ENCODE measurements at places on chromosomes 6 and 20. TPM values are rescaled to one million over a fixed set of nuclear protein-coding genes. Genes with fewer than 3 reads are reported as not detected.

- peak; percentile 90 for DNase-seq
Observed at GRCh38 chr6:157981395-157982101, at the start of gene SYNJ2. SYNJ2 (plus strand) TSS chr6:157981863; CDS start chr6:157981962, 99 bp downstream.

- DNase-seq: no peak
Observed at GRCh38 chr6:75299801-75300530, 15.4 kb upstream of the TMEM30A start.

The SLA2 gene
- not detected for total RNA-seq

The HLA-B gene
- total RNA-seq: 915 TPM

GRCh38 chr20:40506537-40506939 lies 182.5 kb downstream of the MAFB start:
- DNase-seq: peak; percentile 69

- no peak for DNase-seq
Observed at GRCh38 chr6:22189946-22190345, 106.9 kb downstream of the PRL start.

- DNase-seq: no peak
Observed at GRCh38 chr20:46721476-46721875, 12.0 kb downstream of the SLC2A10 start.

- peak; percentile 13 for DNase-seq
Observed at GRCh38 chr6:89792881-89793280, 26.7 kb downstream of the MDN1 start.

The TMC2 gene
- not detected for total RNA-seq

DNA sequence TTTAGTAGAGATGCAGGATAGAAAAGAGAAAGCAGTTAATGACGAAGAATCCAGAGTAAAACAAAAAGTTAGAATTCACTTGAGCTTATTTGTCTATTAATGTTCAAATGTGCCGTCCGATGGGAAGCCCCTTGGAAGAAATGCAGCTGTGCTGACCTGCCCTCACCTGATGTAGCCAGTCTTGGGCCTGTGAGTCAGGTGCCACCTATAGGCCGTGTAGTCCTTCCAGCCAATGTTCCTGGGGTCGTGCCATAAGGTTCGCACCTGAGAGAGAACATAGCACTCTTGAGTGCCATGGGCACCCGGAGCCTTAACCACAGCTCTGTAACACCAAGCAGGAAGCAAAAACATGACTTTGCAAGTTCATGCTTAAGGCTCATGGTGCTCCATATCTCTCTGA lies 32.4 kb downstream of the THBS2 start:
- DNase-seq: no peak

- DNase-seq: no peak
Observed at GRCh38 chr6:135188718-135189117, 7.6 kb downstream of the MYB start.

GRCh38 chr6:141551318-141551717 lies 581.4 kb upstream of the GJE1 start:
- no peak for DNase-seq

DNA sequence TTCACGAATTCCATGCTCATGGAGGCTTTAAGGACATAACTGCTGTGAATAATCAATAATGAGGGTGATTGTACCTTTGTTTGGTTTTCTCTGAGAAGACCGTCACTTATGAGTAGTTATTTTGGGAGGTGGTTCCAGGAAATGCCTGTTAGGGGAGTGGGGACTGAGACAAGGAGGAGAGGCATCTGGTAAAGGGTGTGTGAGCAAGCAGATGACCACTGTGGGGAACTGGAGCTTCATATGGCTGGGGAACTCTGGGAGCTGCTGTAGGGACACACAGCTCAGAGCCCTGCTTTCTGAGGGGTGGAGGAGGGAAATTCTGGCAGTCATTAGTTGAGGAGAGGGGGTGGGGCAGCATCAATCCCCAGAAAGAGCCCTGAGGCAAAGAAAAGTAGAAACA lies 71.3 kb upstream of the TINAG start:
- no peak for DNase-seq

GRCh38 chr6:15254070-15254975 lies 8.5 kb downstream of the JARID2 start:
- DNase-seq: no peak

DNA sequence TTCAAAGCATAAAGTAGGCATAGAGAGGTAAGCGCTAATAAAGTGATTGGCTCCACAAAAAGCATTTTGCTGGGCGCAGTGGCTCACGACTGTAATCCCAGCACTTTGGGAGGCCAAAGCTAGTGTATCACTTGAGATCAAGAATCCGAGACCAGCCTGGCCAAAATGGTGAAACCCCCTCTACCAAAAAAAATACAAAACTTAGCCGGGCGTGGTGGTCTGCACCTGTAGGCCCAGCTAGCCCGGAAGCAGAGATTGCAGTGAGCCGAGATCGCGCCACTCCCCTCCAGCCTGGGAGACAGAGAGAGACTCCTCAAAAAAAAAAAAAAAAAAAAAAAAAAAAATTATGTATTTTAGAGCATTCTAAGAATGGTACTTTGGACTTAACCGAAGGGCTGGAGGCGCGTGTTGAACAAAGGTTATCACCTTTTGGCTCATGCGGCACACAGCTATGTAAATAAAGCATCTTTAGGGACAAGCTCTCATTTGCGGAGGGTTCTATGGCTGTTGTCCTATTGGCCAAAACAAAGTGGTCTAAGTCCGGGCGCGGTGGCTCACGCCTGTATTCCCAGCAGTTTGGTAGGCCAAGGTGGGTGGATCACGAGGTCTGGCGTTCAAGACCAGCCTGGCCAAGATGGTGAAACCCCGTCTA lies 17.4 kb downstream of the HFE start:
- DNase-seq: peak; percentile 43

GRCh38 chr6:52418606-52419005 lies 1.5 kb upstream of the EFHC1 start:
- DNase-seq: no peak

The MYH7B gene
- 0.64 TPM for total RNA-seq

GRCh38 chr6:45488269-45488668 lies 110.5 kb upstream of the SUPT3H start:
- DNase-seq: no peak

The RNF217 gene
- 13.4 TPM for total RNA-seq

The ULBP1 gene
- total RNA-seq: not detected

DNA sequence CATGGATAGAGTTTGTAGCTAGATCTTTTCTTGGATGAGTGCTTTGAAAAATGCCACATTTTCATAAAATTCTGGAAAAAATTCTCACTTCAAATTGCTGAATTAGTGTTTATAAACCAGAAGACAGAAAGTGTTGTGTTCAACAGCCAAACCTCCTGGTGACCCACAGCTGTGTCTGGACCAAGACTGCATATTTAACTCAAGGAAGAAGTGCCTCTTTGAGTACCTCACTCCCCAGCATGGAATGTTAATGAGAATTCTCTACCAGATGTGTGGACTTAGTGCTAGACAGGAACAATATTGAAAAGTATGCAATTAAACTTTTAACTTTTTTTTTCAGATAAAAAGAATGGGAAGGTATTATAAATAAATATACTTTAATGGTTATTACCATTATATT lies 609.3 kb downstream of the COL12A1 start:
- DNase-seq: no peak

The ETV7 gene
- 2.2 TPM for total RNA-seq

The EYA2 gene
- total RNA-seq: 14.1 TPM

The PPP1R16B gene
- 1.8 TPM for total RNA-seq

- DNase-seq: no peak
Observed at GRCh38 chr20:60232380-60232779, 274.2 kb downstream of the CDH26 start.

The PPP1R3D gene
- 7.6 TPM for total RNA-seq

The SLC22A16 gene
- total RNA-seq: not detected

- peak; percentile 72 for DNase-seq
Observed at GRCh38 chr20:38143238-38143645, 21.8 kb downstream of the TGM2 start.

- peak; percentile 42 for DNase-seq
Observed at GRCh38 chr20:47677635-47678453, 107.4 kb downstream of the SULF2 start.

DNA sequence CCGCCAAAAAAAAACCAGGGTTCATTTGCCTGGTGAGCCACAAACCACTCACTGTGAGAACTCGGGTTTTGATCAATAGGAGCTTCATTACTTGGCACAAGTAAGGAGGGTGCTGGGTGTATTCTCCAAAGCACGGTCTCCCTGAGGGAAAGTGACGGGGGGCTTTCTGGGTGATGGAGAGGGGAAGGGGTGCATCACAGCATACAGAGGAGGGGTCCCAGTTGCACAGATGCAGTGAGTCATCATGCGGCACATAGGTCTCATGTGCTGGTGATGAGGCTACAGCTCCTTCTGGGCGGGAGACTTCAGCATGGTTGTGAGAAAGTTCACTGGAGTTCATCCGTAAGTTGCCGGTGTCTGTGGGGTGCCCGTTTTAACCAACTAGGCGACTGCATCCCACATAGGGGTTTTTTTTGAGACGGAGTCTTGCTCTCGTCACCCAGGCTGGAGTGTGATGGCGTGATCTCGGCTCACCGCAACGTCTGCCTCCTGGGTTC lies 36.2 kb downstream of the SUN5 start:
- DNase-seq: no peak

DNA sequence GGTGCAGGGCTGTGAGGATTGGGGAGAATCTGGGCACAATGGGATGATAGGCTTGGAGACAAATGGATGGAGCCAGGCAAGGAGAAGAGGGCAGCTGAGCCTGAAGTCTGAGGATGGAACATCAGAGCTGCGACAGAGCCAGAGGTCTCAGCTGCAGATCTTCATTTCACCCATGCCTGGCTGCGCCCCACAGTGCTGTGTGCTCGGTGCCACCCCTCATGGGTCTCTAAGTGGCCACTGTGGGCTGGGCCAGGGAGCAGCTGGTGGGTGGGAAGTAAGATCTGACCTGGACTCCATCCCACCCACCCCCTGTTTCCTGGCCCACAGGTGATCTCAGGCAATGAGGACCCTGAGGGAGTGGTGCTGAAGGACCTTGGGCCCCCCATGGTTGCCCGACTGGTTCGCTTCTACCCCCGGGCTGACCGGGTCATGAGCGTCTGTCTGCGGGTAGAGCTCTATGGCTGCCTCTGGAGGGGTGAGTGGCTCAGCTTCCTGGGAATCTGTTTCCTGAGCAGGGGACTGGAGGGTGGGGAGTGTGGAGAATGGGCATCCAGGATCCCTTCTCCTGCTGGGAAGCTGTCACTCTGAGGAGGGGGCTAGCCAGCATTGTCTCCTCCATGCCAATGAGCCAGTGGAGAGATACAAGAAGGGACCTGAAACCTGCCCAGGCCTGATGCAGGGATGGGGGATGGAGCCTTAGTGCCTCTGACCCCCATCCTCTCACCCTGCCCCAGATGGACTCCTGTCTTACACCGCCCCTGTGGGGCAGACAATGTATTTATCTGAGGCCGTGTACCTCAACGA lies 6.5 kb downstream of the DDR1 start:
- DNase-seq: no peak

DNA sequence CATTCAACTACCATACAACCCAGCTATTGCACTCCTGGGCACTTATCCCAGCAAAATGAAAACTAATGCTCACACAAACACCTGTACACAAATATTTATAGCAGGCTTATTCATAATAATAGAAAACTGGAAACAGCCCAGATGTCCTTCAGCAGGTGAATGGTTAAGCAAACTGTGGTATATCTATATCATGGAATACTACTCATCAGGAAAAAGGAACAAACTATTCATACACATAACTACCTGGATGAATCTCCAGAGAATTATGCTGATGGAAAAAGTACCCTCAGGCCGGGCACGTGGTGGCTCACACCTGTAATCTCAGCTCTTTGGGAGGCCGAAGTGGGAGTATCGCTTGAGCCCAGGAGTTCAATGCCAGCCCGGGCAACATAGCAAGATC lies 3.8 kb upstream of the BLTP3A start:
- DNase-seq: no peak

The FAM217A gene
- total RNA-seq: not detected

The KIF25 gene
- total RNA-seq: not detected
